ENCODE measurements at places on chromosomes 2 and 18. TPM values are rescaled to one million over a fixed set of nuclear protein-coding genes. Genes with fewer than 3 reads are reported as not detected.

- DNase-seq = no peak
Observed at GRCh38 chr2:9164112-9164608, 42.5 kb upstream of the ASAP2 start.

DNA sequence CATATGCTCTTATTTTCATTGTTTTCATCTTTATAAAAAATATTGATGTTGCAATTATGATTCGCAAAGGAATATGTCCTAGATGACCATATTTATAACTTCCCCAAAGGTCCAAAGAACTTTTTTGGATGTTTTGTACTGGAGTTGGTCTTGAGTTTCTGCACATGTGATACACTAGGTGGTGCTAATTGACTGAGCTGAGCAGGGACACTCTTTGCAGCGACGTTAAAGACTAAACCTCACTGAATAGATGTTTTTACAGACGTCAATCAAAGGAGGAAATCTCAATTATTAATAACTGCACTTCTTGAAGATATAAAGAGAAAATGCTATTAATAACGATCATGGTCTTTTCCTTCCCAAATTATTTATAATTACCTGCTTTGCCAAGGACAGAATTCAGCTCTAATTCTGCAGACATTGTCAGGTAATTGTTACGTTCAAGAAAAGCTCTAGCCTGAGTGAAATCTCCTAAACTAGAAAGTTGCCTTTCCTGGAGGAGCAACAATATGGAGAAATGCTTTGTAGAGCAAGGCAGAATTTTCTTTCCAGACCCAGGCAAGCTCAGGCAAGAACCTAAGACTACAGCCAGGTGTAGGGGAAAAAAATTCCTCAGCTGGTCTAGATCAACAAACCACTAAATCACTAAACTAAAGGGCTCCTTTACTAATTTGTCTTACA, 119.3 kb upstream of the RBBP8 start:
- DNase-seq = no peak

GRCh38 chr2:109613081-109613921, 465 bp downstream of the SEPTIN10 start:
- DNase-seq = no peak

DNA sequence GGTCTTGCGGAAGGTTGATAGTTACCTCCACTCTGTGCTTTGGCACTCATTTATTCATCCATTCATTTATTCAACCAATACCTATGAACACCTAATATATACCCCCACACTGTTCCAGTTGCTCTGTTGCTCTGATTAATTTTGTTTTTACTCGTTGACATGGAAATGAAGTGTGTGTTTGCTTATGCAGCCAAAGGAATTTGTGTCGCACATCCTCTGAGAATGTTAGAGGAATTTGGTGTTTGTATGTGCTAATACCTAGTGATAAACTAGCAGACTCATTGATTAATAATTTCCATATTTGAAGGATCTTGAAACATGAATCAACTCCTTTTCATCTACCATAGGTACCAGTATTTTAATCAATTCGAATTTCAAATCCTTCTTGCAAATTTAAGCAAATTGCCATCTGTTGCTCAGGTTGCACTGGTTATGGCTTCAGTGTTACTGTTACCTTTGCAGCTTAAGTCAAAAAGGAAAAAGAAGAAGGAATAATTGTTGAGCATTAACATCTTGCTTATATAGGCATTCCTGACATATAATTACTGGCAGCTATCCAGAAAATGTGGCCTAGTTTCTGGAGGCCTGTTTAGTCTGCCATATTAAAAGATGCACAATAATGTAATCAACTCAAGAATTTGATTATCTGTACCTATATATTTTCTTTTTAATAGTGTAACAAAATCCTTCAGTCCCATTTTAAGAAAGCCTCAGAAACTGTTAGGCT, 25.7 kb upstream of the CRIM1 start:
- DNase-seq = no peak

Gene TMEFF2
- total RNA-seq = not detected

Gene LBX2
- total RNA-seq = 0.54 TPM
